ENCODE measurements at places on chromosomes 16 and 17.

DNA sequence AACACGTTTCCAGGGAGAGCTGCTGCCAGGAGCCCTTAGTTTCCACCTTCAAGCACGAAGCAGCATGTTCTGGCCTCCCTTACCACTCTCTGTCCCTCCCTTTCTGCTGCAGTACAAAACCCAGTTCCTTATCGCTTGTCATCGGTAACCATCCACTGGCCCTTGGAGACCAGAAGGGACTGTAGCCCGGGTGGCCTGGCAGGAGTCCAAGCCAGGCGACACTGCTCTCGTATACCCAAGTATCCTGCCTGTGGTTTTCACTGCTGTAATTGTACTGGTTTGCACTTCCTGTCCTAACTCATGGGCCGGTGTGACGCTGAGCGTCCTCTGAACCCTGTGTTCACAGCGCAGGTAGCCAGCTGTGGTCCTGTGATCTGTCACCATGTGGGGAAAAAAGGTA lies 81.1 kb downstream of the MAF start:
- no peak for DNase-seq

DNA sequence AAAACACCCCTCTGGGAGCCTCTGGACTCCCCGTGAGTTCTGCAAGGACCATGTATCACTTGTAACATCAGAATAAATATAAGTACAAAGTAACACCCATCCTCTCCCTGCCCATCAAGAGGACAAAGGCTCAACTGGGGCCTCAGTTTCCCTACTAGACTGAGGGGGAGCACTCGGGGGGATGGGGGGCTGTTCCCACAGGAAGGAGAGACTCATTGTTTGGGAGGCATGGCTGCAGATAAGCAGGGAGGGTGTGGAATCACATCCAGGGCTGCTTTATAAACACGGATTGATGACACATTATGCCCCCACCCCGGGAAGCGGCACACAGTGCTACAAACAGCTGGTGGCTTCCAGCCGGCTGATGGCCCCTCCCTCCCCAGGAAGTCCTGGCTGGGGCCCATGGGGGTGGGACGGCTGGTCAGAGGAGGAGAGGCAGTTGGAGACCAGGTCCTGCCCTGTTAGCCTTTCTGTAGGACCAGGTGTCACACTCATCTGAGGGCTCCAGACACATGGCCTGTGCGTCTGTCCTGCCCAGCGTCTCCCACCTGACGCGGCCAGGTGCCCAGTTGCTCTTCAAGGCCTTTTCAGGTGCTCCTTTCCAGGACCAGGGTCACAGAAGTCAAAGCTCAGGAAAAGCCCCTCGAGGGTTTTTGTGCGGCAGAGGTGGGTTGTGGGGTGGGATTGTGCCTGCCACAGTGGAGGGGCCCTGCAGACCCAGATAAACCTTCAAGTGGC lies 1.3 kb upstream of the MPG start:
- no peak for DNase-seq

DNA sequence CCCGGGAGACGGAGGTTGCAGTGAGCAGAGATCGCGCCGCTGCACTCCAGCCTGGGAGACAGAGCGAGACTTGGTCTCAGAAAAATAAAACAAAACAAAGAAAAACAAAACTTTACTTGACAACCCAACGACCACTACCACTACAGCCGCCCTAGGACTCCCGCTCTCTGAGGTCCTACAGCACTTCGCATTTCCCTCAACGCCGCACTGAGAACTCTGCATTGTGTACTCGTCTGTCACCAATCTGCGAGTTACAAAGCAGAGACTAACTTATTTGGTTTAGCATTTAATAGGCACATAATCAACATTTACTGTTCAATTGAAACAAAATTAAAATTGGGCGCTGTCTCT lies 479 bp upstream of the ZNF207 start:
- DNase-seq: no peak

DNA sequence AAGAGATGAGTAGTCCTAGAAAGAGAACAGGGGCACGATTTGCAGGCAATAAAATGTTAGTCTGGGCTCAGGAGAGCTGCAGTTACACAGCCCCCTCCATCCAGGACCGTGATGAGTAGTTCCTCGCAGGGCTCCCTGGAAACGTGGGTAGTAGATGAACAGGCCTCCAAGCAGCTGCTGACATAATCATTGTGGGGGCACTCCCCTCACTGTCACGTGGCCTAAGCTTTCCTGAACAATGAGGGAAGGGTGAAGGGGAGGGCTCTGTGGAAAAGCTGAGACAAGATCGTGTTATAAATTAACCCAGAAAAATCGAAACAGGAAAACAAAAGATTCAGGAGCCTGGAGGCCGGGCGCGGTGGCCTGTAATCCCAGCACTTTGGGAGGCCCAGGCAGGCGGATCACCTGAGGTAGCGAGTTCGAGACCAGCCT lies 1.3 kb upstream of the PER1 start:
- DNase-seq: peak; percentile 96

DNA sequence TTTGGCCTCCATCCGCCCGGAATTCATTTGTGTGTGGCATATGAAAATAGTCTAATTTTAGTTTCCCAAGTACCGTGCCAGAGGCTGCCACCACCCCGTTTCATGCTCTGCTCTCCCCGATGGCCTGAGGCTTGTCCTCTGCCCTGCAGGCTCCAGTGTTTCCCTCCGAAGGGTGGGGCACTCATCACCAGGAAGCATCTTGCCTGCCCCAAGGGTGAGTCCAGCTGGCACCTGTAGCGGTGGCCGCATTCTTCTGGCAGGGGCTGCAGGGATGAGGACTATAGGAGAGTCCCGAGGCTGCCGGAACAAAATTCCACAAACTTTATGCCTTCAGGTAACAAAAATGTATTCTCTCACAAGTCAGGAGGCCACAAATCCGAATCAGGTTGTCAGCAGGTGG lies 23.1 kb upstream of the CMIP start:
- DNase-seq: no peak

- DNase-seq: no peak
Measured at GRCh38 chr16:6453742-6454141, 878.9 kb upstream of the RBFOX1 start.

DNA sequence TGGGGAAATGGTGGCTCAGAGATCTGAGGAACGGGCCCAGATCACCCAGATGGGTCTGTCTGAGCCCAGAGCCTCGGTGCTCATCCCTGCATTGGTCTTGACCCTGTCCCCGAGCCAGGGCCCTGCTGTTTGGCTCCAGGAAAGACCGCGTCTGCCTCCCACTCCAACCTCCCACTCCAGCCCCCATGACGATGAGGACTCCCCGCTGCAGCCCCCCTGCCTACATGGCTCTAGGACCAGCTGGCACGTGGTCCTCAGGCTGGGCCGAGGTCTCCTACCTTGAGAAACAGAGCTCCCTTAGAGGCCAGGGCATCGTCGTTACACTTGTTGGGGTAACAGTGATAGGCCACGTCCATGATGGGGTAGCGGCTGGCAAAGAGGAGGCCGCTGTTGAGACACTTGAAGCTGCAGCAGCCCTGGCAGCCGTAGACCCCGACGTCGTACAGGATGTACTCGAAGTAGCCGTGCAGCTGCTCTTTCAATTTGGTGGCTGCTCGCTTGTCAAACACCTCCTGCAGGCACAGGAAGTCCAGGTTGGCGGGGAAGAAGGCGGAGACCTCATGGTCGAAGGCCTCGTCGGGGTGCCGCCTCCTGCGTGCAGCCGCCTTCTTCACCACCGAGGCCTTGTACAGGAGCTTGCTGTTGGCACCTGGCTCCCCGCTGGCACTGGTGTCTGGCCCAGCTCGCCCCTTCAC lies 59.9 kb downstream of the PRMT7 start:
- DNase-seq: no peak

Data from vagina (tissue), 2 donors.